ENCODE measurements at places on chromosomes 4 and X. TPM values are rescaled to one million over a fixed set of nuclear protein-coding genes. Genes with fewer than 3 reads are reported as not detected.

DNA sequence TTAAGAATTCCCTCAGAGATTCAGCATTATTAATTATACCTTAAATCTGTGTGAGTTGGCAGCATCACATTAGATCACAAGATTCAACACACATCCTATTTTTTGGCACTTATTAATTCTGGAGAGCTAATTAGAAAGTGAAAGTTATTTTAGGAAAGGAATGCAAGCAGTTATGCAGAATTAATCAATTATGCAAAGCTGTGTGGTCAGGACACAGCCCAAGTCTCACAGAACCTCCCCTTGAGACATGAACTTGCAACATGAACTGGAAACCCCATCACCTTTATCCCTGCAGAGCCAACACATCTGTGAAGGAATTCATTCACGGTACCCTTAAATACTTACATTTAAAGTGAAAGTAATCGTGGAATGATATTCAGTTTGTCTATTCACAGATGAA lies 80.5 kb downstream of the TSPAN5 start:
- no peak for DNase-seq

GRCh38 chr4:154566639-154567204 lies 3.9 kb downstream of the FGB start:
- no peak for DNase-seq

DNA sequence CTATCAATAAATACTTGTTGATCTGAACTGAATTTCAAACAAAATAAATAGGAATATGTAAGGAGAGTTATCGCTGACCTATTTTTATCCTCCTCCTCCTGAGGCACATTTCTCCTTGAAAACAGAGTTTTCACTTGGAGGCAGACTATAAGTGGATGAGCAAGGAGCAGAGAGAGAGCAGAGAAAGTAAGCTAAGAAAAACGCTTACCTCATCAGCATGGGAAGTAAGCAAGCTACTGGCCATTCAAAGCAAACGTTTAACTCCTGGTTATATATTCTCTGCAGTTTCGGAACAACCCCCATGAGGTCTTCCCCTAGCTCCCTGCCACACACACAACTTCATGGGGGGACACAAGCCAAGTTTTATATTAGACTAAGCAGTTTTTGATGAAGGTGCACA lies 13.2 kb downstream of the ZDHHC9 start:
- DNase-seq, result no peak

- DNase-seq, result no peak
These were observed 177.3 kb upstream of the ETNPPL start for GRCh38 chr4:108940149-108940548.

STARD8 gene
- not detected for polyA plus RNA-seq

IQCM gene
- not detected for polyA plus RNA-seq

Measured in naive B cell (primary cell).